ENCODE measurements at places on chromosomes 3 and 15.

GRCh38 chr3:10508619-10509260 lies 3.4 kb upstream of the ATP2B2 start:
- DNase-seq = no peak

DNA sequence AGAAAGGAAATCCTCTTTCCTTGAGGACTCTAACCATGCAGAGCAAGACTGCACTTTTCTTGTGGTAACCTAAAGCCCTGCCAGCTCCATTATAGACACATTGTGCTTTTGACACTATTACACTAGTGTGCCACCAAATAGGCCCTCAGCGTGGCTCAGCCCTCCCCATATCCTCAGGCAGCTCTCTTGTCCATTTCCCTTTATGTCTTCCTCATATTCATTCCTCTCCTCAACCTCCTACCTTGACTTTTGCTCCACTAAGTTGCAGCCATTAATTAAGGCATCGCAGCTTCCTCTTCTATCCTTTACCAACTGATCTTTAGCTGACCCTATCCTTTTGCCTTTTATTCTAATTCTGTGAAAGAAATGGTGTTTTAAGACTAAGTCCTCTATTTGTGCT lies 3.7 kb downstream of the ATG7 start:
- no peak for DNase-seq

GRCh38 chr3:162512488-162512887 lies 1015.9 kb downstream of the OTOL1 start:
- DNase-seq = no peak

GRCh38 chr3:195001961-195002861 lies 268.7 kb downstream of the XXYLT1 start:
- no peak for DNase-seq

GRCh38 chr3:97037294-97037943 lies 223.0 kb downstream of the EPHA6 start:
- DNase-seq = no peak

DNA sequence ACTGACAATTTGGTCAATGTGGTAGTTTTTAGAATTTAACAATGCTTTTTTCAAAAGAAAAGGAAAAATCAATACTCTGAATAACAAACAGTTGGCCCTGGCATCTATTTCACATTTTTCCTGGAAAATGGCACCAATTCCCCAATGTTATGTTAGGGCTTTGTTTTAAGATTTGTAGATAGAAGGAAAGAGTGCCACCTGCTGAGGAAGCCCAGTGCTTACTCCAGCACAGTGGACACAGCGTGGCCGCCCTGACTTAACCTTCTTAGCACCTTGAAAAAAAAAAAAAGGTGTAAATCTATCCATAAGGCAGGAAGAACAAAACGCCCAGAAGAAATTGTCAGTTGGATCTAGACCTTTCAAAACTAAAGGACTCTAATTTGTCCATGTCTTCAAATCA lies 110.7 kb upstream of the CNTN4 start:
- DNase-seq = no peak

- no peak for DNase-seq
These were observed 59.2 kb downstream of the TMOD3 start for GRCh38 chr15:51888593-51889195.

Measured in activated T-helper 1 cell treated with anti-CD3 and anti-CD28 coated beads, Interleukin-12 subunit alpha, Interleukin-12 subunit beta, Interleukin-2, Interleukin-4 antibody, amounts not matched to agents 30 ng/mL and 10 ng/mL and 1 ng/mL, durations not matched to agents 14 hours and 24 hours and 36 hours (primary cell).